ENCODE measurements at places on chromosomes 4 and X.
A peak's percentile ranks its signal among the peaks of the same experiment; 100 is the strongest.

- DNase-seq: peak; percentile 20
Measured at GRCh38 chr4:77959566-77960338, 97.1 kb downstream of the MRPL1 start.

DNA sequence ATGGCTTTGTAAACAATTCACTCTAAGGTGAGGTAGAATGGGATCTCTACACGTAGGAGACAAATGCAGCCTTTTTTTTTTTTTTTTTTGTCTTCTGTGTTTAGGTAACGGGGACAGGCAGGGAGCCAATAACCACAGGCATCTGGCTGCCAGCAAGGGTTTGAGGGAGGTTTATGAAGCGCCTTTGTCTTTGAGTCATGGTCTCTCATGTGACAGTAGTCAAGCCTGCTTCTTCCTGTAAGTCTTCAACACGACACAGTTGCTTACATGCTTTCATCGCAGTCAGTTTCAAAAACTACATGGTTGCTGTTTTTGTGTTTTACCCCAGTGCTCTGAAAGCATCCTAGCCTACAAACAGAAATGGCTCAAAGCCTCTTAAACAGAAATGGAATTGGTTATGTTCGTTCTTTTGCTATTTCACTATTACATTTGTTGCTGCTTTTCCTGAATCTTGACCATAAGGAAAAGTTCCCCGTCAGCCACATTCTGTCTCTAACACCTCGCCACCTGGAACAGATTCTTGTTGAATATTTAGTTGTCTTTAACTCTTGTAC is 127.8 kb upstream of the METTL14 start:
- peak; percentile 44 for DNase-seq

DNA sequence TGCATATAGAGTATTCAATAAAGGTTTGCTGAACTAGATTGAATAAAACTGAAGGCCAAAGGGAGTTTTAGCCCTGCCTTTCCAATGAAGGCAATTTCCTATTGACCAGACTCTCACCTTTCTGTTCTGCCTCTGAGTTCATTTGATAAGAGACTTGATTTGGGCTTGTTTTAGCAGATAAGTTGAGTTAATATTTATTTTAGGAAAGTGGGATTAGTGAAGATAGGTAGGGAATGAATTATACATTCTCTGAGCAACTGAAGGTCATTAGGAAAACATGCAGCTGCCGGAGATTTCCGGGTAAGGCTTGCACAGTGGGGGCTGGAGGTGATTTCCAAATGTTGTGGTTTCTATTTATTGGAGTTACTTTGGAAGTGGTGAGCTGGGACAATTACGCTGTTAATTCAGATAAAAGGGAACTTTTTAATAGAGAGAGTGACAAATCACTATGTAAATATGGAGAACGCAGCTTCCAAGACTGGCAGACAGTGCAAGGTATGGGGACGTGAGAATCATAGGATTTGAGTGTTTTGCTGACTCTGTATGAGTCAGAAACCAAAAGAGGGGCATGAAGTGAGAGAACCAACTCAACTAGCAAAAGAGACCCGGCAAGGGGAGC is 553.6 kb upstream of the BOD1L1 start:
- no peak for DNase-seq

DNA sequence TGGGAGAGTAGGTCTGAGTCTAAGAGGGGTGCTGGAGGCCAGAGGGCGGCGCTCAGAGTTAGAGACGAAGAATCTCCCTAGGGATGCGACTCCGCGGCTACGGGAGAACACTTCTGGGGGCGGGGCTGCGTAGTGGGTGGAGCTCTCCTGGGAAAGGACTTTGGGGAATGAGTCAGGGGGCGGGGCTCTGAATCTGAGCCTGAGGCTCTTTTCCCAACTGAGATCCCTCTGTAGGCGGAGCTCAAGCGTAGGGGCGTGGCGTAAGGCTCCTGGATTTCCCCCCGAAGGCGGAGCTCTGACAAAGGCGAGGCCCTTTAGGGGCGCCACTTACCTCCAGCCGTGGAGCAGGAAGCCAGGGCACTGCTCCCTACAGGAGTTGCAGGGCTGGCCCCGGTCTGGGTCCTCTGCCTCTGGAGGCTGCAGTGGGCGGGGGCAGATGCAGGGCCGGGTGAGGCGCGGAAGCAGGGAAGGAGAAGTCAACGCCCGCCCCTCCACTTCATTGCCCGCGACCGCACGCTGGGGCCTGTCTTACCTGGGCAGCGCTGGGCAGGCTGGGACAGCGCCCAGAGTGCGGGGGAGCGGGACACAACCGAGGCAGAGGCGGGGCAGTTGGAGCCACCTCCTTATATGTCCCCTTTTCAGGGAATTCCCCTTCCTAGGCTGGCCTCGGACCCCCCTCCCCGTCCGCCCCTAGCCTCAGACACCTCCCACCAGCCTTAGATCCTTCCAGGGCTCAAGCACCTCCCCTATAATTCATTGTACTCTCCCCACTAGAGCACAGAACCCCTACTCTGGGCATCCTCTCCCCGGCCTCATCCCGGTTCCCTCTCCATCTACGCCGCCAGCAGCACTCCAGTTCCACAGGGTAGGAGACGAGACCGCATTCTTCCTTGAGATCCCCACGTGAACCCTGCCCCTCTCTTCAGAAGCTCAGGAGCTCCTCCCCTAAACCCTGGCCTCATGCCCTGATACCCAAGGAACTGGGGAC is 1.6 kb downstream of the PRICKLE3 start:
- no peak for DNase-seq

DNA sequence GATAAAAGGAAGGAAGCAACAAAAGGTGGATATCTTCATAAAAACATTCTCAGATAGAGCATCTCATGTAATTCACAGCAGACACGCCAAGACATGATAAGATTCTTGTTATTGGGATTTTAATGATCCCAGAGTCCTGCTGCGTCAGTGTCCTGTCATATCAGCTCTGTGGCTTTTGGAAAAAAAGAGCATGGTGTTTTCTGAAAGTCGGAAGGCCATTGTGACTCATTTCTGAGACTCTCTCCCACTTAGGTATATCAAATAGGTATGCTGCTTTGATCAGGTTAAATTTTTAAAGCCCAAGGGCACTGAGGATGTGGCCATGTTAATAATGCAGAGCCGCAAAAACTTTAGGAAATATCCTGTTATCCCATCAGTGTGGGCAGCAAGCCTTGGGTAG is 481.0 kb downstream of the KCNIP4 start:
- no peak for DNase-seq

GRCh38 chr4:54553001-54553400 is 104.8 kb upstream of the KIT start:
- DNase-seq: no peak

- DNase-seq: no peak
Measured at GRCh38 chrX:323721-324628, 5.4 kb upstream of the GTPBP6 start.

DNA sequence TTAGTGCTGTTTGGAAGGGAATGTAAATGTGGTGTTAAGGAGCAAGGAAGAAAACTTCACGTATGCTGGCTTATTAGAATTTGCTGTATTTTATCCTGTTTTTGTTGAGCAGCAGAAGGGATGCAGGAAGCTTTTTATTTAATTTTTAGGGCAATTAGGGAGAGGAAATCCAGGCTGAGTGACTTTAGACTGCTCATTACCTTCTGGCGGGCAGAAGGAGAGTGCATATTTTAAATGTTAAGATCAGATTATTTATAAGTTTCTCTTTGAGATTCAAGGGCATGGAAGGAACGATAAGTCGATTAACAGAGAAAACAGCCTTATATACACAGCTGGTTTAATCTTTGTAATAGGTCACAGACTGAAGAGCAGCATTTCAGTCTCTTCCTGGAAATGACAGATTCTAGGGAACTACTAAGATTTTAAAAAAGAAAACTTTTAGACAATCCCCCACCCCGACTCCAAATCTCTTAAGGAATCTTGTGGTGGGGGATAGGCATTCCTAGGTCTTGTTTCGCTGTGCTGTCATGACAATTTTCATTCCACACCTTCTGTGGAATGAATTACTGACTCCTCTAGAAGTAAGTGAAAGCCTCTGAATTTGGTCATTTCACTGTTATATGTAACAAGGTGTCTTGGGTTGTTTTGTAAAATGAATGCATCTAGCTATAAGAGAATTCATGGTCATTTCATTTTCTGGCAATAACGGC is 402.5 kb downstream of the RAPGEF2 start:
- DNase-seq: no peak

Measured in non-pigmented ciliary epithelial cell (primary cell).